ENCODE measurements at places on chromosomes 2 and 18.

GRCh38 chr18:73594749-73595148 lies 552.9 kb downstream of the FBXO15 start:
- DNase-seq = no peak

DNA sequence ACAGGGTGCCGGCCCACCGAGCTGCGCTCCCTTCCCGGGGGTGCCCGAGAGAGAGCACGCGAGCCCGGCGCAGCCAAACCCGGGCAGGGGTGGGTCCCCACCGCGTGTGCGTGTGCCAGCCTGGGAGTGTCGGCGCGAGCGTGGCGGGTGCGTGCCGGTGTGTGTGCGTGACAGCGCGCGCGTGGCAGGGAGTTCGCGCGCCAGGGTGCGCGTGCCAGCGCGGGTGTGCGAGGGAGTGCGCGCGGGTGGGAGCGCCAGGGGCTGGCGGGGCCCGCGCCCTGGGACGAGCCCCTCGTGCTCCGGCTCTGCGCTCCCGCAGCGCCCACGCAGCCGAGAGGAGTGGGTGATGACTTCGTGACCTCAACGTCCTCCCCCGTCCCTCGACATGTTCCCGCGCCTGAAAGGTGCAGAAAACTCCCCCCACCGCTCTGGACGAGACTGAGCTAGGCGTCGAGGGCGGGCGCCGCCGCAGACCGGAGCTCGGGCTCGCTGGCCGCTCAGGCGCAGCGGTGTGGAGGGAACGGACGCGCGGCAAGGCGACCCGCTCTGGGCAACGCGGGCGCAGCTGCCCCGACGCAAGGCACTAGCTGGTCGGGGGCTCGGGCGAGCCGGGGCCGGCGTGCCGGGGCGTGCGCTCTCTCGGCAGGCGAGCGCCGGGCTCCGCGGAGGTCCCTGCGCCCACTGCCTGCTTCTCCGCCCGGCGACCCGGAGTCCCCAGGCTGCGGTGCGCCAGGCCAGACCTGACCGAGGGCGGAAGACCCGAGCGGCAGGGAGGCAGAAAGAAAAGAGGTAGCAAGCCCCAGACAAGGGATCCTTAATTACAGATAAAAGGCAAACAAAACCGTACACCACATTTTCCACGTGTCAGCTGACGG lies 582.8 kb downstream of the ZEB2 start:
- no peak for DNase-seq

DNA sequence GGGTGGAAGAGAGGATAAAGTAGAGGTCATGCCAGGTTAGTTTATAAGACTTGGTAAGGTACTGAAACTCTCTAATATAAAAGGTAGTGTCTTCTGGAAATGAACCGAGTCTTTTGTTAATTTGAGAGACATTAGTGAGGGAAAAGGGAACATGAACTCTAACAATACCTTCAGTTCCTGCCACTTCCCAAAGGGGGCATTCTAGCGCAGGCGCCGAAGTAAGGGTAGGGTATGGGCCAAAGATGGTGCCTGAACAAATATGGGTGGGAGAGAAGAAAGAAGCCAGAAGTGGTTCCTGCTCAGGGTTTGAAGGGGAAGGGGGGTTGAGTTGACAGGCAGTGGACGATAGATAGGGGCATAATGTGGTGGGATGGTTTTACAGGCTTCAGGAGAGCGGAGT lies 10.1 kb upstream of the REG1B start:
- no peak for DNase-seq

- DNase-seq = no peak
Measured at GRCh38 chr2:172712251-172712650, 23.4 kb upstream of the RAPGEF4 start.

DNA sequence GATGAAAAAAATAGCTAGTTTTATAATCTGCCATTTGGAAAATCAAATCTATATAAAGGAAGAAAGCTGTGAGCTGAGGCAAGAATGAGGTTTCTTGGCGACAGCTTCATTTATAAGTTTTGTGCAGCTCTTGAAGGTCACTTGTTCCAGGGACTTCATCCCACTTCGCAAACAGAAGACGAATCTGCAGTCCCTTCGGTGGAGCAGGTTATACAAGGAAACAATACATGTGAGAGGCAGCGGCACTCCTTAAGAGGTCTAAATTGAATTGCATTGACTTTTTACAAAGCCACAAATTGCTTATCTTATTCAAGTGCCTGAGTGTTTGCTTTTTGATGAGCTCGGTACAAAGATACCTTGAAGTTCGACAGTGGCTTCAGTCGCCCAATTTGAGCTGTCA lies 72.2 kb downstream of the C1QL2 start:
- no peak for DNase-seq
